ENCODE measurements at places on chromosomes 11 and 22. TPM values are rescaled to one million over a fixed set of nuclear protein-coding genes. Genes with fewer than 3 reads are reported as not detected.

The JOSD1 gene
- total RNA-seq, result 54.7 TPM

The PNPLA5 gene
- not detected for total RNA-seq

The HDHD5 gene
- total RNA-seq, result 19.2 TPM

The A4GALT gene
- total RNA-seq, result 72.3 TPM

The CYTH4 gene
- total RNA-seq, result 68.7 TPM

The C11orf21 gene
- 1.4 TPM for total RNA-seq

The TMA7B gene
- 0.39 TPM for total RNA-seq

The ST14 gene
- 8.7 TPM for total RNA-seq

The CYP2D6 gene
- 1.0 TPM for total RNA-seq

The RCE1 gene
- 14.6 TPM for total RNA-seq

The MMP27 gene
- not detected for total RNA-seq

The IGSF22 gene
- 0.30 TPM for total RNA-seq

The KRTAP5-11 gene
- total RNA-seq, result not detected

The ADORA2A gene
- total RNA-seq, result 5.1 TPM

The MPPED1 gene
- not detected for total RNA-seq

The KCNE3 gene
- 12.5 TPM for total RNA-seq

The TRMU gene
- 29.8 TPM for total RNA-seq

The TSPAN18 gene
- 34.8 TPM for total RNA-seq

The ADM2 gene
- total RNA-seq, result 0.54 TPM

The OR51E2 gene
- 1.2 TPM for total RNA-seq

The SERPING1 gene
- 723 TPM for total RNA-seq

The MAPK8IP2 gene
- total RNA-seq, result 0.26 TPM

The APOA1 gene
- not detected for total RNA-seq
